Stimulated activated CD8-positive, alpha-beta memory T cell treated with anti-CD3 and anti-CD28 coated beads, Interleukin-2, amount 100 ng/mL, for 1 hour (primary cell): ENCODE measurements at places on chromosomes 5 and 9.

GRCh38 chr5:150052956-150053712, 33.2 kb downstream of the CSF1R start:
- DNase-seq: no peak

DNA sequence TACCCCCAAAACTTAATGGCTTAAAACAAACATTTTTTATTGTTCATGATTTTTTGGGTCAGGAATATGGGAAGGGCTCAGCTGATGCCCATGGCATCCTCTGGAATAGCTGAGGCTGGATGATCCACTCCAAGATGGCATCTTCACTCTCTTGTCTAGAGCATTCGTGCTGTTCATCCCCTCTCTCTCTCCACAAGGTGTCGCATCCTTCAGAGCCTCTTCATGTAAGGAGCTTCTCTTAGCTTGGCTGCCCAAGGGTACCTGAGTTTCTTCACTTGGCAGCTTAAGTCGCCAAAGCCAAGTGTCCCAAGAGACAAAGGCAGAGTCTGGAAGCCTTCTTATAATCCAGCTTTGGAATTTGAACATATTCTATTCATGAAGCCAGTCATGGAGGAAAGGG, 294.7 kb downstream of the CHSY3 start:
- no peak for DNase-seq

DNA sequence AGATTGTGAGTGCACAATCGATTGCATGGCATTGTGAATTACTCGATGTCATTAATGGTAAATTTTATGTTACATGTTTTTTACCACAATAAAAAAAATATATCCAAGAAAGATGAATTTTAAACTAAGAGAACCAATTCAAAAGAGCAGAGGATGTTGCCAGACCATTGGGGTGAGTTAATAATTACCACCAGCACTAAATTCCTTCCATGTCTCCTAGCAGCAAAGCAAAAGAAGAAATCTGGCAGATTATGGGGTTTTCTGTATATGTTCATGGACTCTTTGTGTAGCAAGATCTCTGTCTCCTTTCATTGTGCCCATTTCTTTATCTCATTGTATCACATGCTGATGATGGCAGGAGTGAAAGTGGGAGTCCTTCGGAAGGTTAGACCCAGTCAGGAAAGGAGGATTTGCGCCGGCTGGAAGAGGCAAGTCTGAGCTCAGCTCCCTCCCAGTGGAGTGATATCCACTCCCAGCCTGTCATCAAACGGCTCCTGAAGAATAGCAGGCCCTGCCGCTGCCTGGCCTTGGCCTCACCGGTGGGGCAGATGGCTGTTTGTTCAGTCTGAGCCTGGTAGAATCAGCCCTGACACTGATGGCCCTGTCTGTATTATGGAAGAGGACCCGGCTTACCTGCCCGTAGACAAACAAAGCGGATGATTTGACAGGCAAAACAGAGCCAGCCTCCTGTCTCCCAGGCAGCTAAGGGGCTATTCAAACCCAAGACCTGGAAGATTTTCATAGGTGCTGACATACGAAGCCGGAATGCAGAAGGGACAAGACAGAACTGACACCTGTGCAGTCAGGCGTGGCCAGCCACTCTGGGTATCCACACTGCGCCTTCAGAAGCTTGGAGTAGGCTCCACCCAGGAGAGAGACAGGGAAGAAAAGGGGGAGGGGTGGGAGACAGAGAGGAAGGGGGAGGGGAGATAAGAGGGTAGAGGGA, 21.9 kb upstream of the FOXE1 start:
- no peak for DNase-seq

GRCh38 chr9:132572921-132573320, 9.5 kb upstream of the BARHL1 start:
- no peak for DNase-seq

- DNase-seq: no peak
Measured at GRCh38 chr5:3891113-3891512, 295.5 kb downstream of the IRX1 start.
